Stimulated activated CD8-positive, alpha-beta memory T cell treated with anti-CD3 and anti-CD28 coated beads, Interleukin-15, amount 100 ng/mL, for 24 hours (primary cell): ENCODE measurements at places on chromosomes 12 and 14.

- no peak for DNase-seq
These were observed 334.1 kb upstream of the MIS18BP1 start for GRCh38 chr14:45587142-45587541.

DNA sequence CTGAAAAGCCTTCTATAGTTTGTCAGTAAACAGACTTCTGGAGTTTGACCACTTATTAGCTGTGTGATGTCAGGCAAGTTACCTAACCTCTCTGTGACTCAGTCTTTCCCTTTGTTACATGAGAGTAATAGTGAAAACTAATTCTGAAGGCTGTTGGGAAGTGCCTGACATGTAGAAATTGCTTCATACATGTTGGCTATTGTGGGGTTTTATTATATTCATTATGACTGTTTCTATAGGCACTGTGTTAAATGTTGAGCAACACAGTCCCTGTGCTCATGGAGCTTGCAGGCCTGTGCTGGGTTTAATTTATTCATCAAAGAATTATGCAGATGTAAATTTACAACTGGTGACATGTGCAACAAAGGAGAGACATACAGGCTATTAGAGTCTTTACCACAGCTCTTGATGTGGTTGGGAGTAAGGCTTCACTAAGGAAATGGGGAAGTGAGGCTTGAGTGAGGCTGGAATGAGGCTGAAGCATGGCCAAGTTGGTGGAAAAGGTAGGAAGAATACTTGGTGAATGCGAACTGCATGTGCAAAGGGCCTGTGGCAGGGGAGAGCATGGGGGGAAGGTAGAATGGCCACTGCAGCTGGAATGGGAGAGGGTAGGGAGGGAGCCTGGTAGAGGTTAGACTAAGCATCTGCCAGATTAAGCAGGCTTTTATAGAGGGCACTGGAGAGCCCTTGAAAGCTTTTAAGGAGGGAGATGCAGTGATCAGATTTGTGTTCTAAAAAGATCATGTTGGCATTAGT is 236.4 kb upstream of the CRY1 start:
- DNase-seq = no peak

GRCh38 chr14:36006623-36007022 is 169.9 kb downstream of the PTCSC3 start:
- no peak for DNase-seq

DNA sequence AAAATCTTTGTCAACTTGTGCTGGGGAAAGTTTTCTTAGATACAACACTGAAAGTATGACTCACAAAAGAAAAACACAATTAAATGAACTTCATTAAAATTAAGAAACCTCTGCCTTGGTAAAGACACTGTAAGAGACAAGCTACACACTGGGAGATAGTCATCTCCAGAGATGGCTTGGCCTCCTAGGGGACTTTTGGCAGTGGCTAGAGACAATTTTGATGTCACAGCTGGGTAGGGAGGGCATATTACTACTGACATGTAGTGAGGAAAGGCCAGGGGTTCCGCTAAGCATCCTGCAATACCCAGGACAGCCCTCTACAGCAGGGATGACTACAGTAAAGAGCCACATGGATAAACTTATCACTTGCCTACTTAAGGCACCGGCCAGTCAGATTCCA is 8.7 kb upstream of the RNASE4 start:
- no peak for DNase-seq

DNA sequence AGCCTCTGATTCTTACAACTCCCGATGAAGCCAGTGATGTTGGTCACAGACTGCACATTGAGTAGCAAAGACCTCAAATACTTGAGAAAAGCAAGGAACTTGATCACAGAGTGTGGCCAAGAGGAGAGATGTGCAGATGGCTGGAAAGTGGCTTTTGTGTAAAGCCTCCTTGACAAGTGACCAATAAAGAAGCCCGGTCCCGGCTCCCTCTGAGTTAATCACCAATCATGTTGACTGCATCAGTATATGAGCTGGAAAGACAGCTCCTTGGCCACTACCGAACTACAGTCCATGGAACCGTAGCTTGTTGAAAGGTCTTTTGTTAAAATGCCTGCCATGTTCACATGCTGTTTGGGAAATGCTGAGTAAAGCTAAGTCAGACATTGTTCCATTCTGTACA is 23.7 kb upstream of the SERPINA6 start:
- no peak for DNase-seq

GRCh38 chr14:29650554-29651269 is 276.9 kb downstream of the PRKD1 start:
- DNase-seq = no peak

DNA sequence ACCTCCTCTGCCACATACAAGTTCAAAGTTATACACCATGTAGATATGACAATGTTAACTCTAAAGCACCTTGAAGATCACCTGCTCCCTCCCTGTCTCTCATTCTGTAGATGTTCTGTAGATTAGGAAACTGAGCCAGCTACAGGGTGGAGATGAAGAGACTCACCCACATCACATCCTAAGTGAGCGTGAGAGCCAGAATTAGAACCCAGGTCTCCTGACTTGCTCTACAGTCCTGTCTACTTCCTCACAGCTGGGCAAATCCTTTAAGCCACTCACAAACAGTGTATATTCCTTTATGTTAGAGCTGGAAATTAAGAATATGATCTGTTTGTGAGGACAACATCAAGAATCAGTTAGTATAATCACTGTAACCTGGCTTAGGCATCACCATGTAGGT is 1.8 kb downstream of the APPL2 start:
- DNase-seq = no peak

- no peak for DNase-seq
These were observed 169.7 kb downstream of the MYRFL start for GRCh38 chr12:69994724-69995173.

DNA sequence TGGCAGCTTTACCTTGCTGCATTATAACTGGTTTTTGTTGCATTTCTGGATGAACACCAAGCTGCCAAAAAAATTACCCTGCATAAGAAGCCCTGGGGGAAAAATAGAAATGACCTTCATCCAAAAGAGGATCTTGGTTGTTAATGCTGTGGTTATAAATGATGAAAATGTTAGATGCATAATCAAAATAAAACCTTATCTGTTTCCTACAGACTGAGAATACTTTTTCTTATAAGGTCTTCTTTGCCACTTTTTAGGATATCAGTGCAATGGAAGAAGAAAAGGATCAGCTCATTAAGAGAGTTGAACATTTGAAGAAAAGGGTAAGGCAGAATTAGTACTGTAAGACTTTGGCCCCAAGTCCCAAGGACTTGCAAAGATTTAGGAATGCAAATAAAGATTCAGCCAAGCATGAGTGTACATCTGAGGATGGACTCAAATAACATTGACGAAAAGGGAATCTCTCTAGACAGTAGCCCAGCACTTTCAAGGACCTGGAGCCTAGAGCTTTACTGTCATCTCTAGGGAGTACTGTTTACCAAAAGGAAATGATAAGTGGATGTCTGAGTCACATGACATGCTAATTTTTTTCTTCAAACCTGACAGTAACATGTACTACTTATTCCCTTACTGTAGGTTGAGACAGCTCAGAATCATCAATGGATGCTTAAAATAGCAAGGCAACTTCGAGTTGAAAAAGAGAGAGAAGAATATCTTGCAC is 10.7 kb downstream of the IFT81 start:
- no peak for DNase-seq

DNA sequence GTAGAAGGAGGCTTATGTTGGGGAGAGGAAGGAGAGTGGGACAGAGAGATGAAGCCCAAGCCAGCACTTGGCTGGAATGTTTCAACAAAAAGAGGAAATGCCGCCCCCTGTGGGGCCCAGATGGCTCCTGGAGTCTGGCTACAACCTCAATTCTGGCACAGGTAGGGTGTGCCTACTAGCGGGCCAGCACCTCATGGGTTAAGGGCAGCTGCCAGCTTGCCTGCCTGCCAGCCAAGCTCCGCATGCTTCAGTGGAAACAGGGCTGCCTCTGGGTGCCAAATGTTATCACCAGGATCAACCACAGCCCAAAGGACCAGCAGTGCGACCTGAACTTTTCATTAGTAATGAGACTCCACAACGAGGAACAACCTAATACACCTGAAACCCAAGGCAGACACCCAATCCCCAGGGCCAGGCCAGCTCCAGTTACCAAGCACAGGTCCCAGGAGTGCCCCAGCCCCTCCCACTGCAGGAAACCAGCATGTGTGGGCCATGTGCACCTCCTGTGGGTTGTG is 11.3 kb downstream of the RAB15 start:
- DNase-seq = no peak

DNA sequence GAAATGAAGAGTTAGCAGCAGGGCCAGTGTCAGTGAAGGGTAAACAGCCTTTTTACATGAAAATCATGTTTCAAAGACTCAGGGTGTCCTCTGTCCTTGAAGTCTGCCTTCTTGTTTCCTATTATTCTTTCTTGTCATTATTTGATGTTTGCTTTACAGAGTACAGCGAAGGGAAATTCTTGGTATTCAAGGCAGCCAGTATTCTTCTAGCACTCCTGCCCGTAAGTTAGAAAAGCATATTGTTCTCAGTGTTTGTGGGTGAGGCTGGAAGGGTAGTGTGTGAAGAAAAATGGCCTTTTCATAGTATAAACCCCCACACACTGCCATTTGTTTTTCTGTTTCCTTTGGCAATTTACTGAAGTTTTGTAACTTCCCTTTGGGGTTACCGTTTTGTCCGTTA is 217.3 kb upstream of the NAV3 start:
- DNase-seq = no peak

- DNase-seq = no peak
These were observed at the start of gene GMPR2 for GRCh38 chr14:24232645-24233537. GMPR2 (plus strand) TSS chr14:24232929; CDS start chr14:24233254, 325 bp downstream.

DNA sequence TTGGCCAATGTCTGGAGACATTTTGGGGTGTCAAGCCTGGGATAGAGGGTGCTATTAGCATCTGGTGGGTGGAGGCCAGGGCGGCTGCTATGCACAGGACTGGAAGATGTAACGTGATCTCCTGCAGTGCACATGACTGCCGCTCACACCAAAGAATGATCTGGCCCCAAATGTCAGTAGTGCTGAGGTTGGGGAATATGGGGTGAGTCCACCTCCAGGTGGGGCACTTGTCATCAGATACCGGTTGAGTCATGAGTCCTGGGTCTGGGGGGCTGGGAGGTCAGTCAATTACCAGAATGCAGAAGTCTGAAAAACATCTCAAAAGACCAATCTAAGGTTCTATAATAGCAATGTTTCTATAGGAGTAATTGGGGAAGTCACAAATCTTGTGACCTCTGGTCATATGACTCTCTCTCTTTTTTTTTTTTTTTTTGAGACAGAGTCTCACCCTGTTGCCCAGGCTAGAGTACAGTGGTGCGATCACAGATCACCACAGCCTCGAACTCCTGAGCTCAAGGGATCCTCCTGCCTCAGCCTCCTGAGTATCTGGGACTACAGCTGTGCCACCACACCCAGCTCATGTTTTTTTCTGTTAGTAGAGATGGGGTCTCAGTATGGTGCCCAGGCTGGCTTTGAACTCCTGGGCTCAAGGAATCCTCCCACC is 6.0 kb upstream of the SDSL start:
- DNase-seq = no peak
